H1 (cell line): ENCODE measurements at places on chromosomes 3 and 15. TPM values are rescaled to one million over a fixed set of nuclear protein-coding genes. Genes with fewer than 3 reads are reported as not detected.

Gene ALDH1L1
- total RNA-seq: 1.6 TPM in 2 replicates

Gene SOX2
- 247 and 260 TPM in 2 replicates for total RNA-seq

GRCh38 chr3:158668506-158668905 is 3.9 kb downstream of the LXN start:
- DNase-seq: no peak

DNA sequence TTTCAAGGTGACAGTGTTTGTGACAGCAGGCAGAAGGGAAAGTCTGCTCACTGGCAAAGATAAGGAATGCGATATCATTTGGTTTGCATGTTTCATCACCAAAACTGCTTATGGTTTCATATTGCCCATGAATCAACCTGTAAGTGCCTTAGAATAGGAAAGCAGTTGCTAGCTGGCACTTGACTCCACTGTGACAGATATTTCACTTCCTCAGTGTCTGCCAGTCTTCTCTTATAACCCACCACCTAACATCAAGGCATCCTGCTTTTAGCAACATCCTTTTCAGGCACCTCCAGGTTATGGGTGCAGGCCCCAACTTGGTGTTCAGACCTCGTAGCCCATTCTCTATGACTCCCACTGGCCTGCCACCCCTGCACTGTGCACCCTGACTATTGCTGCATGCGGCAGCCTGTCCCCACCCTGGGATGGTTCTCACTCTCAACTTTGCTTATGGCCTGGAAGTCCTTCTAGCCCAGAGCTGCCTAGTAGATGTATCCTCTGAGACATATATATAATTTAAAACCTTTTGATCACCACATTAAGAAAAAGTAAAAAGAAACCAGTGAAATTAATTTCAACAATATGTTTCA is 154.4 kb upstream of the RARB start:
- no peak for DNase-seq

DNA sequence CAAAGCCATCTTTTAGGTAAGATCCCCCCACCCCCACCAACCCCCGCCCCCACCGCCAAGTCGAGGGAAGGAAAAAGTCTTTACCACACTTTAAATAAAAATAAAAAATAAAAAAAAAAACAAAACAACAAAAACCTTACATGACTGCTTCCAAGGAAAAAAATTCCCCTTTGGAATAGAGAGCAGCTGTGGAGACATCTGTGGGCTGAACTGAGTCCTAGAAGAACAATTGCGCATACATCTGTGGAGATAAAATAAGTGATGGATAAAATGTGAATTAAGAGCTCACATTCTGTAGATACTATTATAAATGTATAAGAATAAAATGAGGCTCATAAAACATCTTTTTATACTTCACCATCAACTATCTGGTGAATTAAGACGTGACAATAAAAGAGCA is 601.7 kb upstream of the AGTR1 start:
- no peak for DNase-seq

DNA sequence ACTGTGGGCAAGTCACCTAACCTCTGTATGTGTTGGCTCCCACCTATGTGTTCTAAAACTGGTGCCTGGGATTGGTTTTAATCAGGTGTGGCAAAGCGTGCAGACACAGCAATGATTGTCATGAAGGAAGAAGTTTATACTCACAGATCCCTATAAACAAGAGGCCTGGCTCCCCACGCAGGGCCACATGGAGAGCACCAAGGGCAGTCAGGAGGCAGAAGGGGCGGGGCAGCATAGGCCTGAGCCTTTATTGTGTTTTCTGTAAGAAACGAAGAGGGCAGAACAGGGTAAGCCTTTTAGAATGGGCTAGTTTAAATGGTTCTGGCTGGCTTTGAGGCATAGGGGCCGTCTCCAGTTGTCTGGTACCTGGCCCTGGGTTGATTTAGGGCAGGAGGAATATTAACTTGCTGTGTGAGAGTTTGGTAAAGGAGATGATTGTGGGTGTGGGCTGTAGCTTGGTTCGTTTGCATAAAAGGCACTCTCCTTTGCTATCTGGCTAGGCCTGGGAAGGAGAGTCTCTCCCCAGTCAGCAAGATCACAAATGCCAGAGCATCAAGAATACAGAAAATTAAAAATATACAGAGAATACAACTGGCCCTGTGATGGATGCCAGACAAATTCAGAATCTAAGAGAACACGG is 2.2 kb upstream of the FBXW12 start:
- no peak for DNase-seq

GRCh38 chr3:188722963-188723362 is 448.8 kb upstream of the TPRG1 start:
- no peak for DNase-seq

Gene LIPC
- not detected in 2 replicates for total RNA-seq

DNA sequence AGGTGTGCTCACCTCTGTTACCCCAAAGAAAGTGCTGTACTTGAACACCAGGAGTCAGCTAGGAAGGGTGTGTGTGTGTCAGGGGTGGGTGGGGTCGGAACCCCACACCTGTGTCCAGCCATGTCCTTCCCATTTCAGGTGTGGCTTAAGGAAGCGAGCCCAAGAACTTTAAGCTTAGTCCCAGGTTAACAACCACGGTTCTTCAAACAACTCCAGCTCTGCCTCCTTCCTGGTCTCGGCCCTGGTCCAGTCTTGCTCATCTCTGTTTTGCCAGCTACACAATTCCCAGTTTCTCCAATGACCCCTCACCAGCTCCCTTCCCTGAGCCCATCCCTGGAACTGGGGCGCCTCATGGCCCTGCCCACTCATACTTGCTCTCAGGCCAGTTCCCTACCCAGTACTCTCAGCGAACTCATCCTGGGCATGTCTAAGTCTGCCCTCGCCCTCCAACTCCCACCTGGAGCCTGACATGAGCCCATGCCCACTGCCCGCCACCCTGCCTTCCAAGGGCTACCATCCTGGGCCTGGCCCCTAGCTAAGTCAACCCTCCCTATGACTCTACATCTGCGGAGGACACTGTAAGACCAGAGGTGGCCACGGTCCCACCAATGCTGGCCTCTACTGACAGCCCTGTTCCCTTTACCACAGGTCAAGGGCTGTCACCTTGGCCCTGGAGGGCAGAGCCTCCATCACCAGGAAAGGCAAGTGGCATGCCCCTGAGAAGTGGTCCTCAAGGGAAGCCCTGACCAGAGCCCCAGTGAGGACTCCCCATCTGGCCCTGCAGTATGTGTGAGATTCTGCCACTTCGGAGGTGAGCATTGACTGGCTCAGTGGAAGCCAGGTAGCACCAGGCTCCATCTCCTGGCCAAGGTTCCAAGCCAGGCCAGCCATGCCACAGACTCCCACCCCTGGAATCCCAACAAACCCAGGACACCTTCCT is 9.2 kb downstream of the POC1A start:
- DNase-seq: no peak

DNA sequence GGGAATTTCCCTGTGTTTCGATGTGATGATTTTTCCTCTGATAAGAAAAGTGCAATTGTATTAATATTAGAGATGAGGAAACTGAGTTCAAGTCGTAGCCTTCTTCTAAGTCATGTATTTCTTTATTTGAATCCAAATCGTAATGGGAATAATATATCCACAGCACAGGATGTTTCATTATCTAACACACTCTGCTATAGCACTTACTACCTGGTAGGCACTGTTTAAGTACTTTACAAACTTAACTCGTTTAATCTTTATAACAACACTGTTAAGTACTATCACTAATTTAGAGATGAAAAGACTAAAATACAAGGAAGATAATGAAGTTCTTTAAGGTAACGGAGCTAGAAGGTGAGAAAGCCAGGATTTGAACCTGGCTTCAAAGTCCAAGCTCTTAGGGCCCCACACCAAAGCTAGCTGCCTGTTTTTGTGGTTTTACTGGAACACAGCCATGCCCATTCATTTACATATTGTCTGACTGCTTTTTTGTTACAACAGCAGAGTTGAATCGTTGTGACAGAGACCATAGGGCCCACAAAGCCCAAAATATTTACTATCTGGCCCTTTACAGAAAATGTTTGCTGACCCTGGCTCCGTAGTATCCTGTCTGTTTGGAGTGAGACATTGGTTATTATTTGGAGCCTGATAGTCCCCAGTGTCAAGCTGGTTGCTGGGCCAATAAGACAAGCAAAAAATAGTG is 9.6 kb upstream of the ATP13A3 start:
- DNase-seq: no peak

- no peak for DNase-seq
These were observed 169.0 kb downstream of the GHSR start for GRCh38 chr3:172279191-172279640.

DNA sequence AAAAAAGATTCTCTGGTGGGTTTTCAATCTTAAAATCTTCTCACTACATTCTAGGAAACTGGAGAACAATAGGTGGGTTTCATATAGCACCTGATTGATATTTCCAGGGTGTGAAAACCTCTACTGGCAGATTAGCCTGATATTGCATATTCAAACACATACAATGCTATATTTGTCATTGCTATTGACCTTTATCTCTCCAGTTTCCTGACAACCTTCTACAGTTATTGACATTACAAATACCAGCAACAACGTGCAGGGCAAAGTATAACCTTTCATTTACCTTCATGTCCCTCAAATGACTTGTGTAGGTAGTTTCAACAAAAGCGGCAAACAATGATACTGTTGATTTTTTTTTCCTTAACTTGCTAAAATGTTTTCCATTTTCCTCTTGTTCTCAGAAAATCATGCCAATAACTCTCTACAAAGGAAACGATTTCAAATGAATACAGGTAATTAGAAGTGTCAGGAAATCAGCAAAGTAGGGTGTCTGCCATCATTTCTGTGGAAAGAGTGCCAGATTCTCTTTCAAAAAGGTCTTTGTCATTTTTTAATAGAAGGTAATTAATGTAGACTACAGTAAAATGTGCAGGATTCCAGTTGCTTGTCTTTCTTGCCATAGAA is 72.6 kb upstream of the CDIN1 start:
- no peak for DNase-seq

- no peak for DNase-seq
These were observed 334.1 kb upstream of the GRM7 start for GRCh38 chr3:6526861-6527260.

DNA sequence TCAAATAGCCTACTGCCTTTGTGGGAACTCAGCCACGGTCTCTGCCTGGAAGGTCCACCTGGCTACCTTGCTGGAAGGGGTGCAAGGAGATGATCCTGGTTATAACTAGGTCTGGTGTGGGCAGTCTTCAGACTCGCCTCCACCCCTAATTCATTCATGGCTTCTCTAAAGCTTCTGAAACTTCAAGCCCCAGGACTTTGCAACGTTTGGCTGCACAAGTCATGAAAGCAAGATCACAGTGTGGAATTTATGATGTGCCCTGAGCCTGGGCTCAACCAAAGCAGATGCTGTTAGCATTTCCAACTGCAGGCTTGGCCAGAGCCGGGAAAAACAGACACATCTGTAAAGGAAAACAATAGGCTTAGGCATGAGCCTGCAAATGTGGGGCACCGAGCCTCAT is 200.4 kb upstream of the WNT5A start:
- no peak for DNase-seq

GRCh38 chr3:38640661-38641452 is 8.6 kb downstream of the SCN5A start:
- peak; percentile 88 for DNase-seq
